Pancreas (tissue), 10 donors: ENCODE measurements at places on chromosomes 5 and 9. TPM values are rescaled to one million over a fixed set of nuclear protein-coding genes. Genes with fewer than 3 reads are reported as not detected.

- no peak for DNase-seq
Observed at GRCh38 chr5:18872978-18873377, 1115.0 kb downstream of the CDH18 start.

DNA sequence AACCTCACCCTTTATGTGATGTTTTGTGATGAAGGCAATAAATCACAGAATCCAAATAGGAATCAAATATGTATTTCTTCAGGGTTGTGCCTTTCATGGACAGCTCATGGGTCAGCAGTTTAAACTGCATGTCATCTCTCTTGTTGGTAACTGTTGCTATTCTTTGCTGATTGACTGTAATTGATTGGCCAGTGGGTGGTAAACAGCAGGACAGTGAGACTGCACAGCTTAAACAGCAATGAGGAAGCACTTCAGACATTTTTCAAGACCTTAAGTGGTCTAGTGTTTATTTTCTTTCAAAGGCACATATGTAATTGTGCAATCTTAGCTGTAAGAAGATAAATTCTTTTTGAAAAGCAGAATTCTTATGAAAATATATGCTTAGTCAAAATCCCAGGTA, 260.5 kb downstream of the COX7C start:
- no peak for DNase-seq

- no peak for DNase-seq
Observed at GRCh38 chr5:128470663-128471062, 67.4 kb downstream of the FBN2 start.

DNA sequence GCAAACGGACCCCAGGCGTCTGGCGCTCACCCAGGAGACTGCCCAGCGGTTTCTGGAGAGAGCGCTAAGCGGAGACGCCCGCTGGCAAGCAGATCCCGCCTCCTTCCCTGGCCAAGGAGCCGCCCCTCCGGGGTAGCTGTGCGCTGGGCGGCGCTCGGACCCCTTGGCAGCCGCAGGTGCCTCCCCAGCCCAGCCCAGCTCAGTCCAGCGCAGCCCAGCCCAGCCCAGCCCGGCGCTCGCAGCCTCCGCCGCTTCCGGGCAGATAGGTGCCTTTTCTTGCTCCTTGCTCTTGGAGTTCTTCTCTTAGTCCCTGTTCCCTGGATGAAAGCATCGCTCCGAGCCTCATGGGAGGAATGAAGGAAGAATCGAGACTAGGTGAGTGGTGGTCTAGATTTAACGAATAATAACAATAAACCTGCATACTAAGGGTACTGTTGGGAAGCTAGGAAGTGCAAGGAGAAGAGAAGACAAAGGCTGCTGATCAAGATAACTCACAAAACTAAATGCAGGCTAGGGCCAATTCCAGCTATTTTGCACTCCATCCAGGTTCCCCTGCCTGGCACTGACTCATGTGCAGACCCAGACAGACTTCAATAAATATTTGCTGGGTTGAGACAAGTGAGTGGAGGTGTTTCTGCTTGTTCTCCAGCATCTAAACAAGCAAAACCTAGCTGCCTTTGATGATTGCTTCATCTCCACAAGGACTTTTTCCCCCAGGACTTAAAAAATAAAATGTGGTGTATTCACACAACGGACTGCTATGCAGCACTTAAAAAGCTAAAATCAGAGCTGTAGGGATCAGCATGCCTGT, at the start of gene STK32A:
Gene STK32A (plus strand): TSS at position 202 of the 811 bp plus-strand sequence. CDS start 4,609 bp downstream, outside the sequence.
- peak; percentile 93 for DNase-seq

DNA sequence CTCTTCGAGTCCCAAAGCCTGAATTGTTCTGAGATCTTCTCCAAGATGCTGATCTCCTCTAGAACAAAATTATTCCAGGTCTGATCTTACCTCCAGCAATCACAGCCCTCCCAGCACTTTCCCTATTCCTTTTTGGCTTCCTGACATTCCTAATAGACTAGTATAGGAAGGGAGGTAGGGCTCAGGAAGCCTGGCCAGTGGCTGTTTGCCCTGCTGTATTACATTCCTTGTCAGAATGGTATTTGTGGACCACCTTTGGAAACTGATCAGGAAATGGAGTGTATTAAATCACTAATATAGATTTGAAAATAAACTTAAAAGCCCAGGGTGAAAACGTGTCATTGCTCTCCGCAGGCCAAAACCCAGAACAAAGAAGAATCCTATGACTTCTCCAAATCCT, 74.3 kb upstream of the ENTREP1 start:
- DNase-seq, result no peak

DNA sequence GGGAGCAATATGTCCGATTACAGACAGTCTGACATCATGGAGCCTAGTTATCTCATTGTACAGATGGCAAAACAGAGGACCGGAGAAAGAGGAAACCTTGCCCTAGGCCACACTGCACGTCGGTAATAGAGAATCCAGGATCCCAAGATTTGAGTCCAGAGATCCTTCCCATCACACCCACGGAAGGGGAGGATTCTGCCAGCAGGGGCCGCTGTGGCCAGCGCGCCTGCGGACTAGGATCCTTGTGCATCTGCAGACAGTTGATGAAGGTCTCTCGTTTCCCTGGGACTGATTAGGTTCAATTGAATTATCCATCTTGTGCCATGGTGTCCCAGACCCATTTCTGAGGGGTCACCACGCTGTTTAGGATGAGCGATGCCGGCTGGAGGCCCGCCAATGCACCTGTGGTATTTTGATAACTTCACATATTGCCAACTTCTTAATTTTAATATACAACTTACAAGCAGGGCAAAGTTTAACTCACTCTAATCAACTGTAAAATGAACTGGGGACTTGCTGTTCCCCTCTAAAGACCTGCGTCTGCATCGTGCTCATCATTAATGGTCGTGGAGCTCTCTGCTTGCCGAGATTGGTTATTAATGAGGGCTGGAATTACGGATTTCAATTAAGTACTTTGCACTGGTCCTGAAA, 592.7 kb upstream of the BRINP1 start:
- peak; percentile 5 for DNase-seq

DNA sequence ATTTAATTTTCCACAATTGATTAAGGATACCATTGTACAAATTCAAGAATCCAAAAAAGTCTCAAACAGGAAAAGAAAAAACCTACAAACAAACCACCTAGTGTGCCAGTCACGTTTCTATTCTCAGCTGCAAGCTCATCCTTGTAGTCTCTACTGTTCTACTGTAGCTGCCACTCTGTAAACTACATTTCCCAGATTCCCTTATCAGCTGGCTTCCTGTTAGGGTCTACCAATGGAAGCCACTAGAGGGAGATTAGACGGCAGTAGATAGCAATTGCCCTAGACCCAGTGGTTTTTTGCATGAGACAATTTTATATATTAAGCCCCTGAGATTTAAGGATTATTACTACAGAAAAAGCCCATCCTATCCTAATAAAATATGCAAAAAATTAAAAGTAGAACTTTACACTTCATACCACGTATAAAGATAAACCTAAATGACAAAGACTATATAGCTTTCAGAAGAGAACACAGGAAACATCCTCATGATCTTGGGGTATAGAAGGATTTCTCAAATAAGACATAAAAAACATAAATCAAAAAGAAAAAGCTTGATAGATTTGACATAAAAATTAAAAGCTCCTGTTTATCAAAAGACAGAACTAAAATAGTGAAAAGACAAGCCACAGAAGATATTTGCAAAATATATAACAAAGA, 37.4 kb downstream of the P4HA2 start:
- DNase-seq, result no peak

DNA sequence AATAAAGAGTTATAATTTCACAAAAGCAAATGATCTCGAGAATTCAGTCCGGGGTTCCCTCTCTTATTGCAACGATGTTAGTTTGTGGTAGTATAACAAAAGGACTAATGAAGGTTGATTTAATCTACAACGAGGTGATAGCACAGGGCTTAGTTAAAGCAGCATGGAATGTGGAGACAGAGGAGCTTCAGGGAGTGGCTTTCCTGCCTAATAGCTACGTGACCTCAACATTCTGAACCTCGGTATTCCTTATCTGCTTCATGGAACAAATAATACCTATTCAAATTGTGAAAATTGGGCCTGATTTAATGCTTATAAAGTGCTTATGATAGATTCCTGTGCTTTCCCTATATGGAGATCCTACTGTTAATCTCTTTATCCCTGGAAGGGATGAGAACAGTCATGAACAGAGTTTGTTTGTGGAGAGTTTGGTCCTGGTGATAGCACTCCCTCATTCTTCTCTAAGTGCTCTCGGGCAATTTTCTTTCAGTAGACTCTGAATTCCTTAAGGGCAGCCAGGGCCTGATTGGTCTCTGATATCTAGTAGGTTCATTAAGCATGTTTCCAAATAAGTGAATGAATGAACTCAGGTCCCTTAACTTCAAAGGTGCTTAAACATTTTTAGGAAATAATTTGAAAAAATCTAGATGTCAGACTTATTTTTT, 104.1 kb upstream of the TUT7 start:
- DNase-seq, result no peak

GRCh38 chr9:124520206-124520596, 13.0 kb upstream of the NR5A1 start:
- no peak for DNase-seq

- no peak for DNase-seq
Observed at GRCh38 chr5:151751091-151751490, 7.3 kb downstream of the ATOX1 start.

DNA sequence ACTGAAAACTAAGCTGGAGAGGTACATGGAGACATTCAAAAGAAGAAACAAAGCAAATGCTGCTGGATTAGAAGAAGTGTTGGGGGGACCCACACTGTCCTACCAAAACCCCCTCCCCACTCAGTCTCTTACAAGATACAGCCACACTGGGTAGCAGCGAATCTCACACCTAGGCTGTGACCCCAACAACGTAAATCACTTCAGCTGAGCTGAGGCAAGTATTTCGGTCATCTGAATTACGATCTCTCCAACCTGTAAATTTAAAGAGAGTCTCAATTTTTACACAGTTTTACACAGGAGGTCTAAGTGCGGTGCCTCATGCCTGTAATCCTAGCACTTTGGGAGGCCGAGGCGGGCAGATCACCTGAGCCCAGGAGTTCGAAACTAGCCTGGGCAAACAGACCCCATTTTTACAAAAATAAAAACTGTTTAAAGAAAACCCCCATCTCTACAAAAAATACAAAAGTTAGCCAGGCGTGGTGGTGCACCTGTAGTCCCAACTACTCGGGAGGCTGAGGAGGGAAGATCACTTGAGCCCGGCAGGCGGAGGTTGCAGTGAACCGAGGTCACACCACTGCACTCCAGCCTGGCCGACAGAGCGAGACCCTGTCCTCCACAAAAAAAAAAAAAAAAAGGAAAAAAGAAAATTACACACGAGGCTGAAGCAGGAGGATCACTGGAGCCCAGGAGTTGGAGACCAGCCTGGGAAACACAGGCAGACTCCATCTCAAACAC, 3.4 kb downstream of the CAMSAP1 start:
- DNase-seq, result no peak

DNA sequence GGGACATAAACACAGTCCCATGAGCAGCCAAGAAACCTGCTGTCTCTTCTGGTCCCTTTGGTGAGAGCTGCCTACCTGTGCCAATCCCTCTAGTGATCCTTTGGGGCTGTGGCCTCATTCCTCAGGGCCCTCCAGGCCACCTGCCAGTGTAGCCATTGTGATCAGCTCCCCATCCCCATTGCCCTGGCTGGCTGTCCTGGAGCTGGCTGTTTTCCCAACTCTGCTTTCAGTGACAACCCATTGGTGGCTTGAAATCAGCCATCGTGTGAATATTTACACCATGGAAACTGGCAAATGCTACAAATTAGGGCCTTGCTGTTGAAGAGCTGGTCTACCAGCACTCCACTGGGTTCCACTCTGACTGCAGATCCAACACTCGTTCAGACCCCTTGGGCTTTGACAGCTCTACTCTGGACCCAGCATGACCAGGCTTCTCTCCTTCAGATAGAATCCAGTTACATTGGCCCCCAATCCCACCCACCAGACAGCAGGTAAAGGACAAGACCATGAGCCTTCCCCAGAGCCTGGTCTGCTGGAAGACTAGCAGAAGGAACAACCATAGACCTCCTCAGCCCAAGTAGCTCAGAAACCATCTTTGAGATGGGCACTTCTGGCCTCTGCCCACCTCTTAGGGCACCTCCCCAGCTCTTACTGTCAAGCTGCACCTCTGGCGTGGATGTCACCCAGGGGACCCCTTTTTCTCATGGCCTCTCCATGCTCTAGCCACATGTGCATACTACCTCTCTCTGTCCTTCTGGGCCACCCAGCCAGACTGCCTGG, 69.2 kb upstream of the NEK6 start:
- no peak for DNase-seq

DNA sequence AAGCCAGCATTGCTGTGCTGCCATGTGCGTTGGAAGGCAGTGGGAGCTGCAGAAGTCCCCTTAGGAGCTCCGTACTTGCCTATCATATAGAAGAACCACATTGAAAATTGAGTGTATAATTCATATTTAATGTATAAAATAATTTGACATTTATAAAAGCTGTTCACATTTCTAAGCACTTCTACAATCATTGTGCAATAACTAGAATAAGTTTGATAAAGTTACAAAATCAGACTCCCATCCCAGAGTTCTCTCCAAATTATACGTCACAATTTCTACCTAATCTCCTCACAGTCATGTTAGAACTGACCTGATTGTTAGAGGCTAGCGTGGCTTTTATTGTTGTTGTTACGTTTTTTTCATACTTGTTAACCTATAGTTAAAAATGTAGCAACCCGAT, 123.5 kb upstream of the ZNF366 start:
- DNase-seq, result no peak

- no peak for DNase-seq
Observed at GRCh38 chr9:131961496-131961880, 118.2 kb downstream of the MED27 start.

GRCh38 chr5:136766456-136766855, 401.1 kb upstream of the TRPC7 start:
- no peak for DNase-seq

GRCh38 chr5:56406221-56406620, 173.1 kb upstream of the ANKRD55 start:
- no peak for DNase-seq

DNA sequence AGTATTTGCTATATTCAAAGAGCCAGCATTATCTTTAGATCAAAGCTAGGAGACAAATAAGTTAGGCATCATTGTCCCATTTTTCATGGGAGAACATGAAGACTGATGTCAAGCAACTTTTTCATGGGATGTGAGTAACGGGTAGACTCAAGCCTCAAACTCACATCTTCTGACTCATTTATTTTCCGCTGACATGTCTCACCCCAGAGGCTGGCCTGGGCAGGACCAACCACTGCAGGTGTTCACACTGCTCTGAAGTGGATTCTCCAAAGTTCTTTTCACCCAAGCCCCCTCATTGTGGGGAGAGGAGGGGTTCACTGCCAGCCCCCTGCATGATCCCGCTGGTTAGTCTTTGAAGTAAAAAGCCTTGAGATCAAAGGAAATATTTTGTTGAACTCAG, 34.9 kb upstream of the BASP1 start:
- DNase-seq, result no peak

GRCh38 chr5:154571325-154572035, 93.5 kb upstream of the HAND1 start:
- DNase-seq, result no peak

- DNase-seq, result no peak
Observed at GRCh38 chr9:127015921-127016512, 101.4 kb downstream of the RALGPS1 start.

GRCh38 chr5:76337953-76338451, 65.1 kb upstream of the IQGAP2 start:
- peak; percentile 75 for DNase-seq

PFN3 gene
- total RNA-seq, result not detected

GTF2H2C gene
- 10.3 TPM for total RNA-seq

SCGB3A2 gene
- 0.76 TPM for total RNA-seq

DNAH5 gene
- total RNA-seq, result 5.3 TPM

SRA1 gene
- 14.3 TPM for total RNA-seq

BTNL8 gene
- total RNA-seq, result 0.23 TPM

SPATA31D1 gene
- not detected for total RNA-seq
